ENCODE measurements at places on chromosomes 16 and 17.

DNA sequence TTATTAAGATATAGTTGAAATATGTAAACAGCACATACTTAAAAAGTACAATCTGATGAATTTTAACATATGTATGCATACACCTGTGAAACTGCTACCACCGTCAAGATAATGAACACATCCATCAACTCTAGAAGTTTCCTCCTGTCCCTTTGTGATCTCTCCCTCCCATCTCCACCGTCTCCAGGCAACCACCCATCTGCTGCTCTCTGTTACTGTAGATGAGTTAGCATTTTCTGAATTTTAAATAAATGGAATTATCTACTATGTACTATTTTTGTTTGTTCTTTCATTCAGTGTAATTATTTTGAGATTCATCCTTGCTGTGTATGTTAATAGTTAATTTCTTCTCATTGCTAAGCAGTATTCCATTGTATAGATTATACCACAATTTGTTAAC, 40.2 kb upstream of the SMPD3 start:
- DNase-seq = no peak

DNA sequence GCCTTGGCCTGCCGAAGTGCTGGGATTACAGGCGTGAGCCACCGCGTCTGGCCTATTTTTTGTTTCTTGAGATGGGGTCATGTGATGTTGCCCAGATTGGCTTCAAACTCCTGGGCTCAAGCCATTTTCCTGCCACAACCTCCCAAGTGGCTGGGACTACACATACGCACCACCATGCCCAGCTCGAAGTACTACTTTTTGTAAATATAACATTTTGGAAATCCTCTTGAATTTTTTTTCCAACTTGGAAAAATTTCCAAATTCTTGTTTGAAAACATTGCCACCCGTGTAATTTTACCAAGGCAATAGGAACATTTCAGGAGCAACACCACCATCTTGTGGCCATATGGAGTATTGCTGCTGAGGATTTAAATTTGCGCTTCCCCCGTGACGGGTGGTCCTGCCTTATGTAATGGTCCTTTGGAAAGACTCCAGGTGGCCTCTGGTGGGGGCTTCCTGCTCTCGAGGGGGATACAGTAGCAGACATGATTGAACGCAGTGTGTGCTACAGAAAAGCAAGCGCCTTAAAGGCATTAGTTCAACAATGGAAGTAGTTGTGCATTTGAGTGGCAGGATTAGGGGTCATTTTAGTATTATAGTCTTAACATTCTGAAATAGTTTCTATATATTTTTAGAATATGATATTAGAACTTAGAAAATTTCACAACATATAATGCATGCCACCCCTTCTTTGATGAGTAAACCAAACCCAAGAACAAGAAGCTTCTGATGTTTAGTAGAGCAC, 8.0 kb downstream of the FLYWCH1 start:
- no peak for DNase-seq

DNA sequence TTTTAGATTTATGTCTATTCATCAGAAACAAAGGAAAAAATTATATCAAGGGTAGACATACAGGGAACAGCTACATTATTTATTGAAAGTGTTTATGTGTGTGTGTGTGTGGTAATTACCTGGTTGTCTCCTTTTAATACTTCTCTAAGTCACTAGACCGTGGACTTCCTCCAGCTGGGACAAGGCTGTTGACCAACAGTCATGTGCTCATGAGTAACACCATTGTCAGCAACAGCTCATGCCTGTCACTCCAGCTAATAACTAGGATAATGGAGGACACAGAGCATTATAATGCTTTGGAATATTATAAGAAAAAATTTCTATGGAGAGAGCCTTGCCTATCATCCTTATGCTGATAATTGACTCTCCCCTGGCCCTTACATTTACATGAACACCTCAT, 125.3 kb upstream of the SALL1 start:
- DNase-seq = no peak

GRCh38 chr17:21012736-21013135, 30.1 kb downstream of the USP22 start:
- peak; percentile 60 for DNase-seq

- DNase-seq = no peak
Measured at GRCh38 chr17:59651346-59651745, 31.7 kb downstream of the CLTC start.

- no peak for DNase-seq
Measured at GRCh38 chr17:28613931-28614381, at the start of gene RSKR. Gene RSKR, minus strand, starts transcription at chr17:28614185. Its CDS starts 24 bp downstream, at chr17:28614161.

DNA sequence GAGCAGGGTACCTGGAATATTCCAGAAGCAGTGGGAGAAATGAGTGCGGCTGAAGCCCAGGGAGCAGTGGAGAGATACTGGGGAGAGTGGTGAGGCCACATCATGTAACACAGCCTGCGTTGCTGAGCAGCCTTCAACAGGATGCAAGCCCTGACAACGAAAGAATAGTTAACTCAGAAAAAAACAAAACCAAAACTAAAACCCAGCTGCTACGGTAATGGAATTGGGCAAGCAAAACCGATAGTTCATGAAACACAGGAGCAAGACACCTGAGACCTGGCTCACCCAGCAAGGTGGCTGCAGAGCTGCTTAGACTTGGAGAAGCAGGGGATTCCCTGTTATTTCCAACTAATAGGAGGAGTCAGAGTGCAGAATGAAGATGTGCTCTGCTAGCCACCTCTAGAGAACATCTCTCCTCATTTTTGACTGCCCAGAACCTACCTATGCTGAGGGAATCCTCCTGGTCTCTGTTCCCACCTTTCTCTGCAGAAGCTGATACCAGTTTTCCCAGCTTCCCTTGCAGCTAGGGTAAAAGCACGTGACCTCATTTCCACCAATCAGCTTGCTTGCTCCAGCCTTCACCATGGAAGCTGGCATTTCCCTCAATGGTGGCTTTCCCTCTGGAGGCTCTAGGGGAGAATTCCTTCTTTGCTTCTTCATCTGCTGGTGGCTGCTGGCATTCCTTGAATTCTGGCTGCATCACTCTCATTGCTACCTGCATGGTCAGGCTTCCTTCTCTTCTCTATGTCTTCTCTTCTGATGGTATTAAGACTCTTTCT, 59.4 kb upstream of the XYLT1 start:
- DNase-seq = no peak

DNA sequence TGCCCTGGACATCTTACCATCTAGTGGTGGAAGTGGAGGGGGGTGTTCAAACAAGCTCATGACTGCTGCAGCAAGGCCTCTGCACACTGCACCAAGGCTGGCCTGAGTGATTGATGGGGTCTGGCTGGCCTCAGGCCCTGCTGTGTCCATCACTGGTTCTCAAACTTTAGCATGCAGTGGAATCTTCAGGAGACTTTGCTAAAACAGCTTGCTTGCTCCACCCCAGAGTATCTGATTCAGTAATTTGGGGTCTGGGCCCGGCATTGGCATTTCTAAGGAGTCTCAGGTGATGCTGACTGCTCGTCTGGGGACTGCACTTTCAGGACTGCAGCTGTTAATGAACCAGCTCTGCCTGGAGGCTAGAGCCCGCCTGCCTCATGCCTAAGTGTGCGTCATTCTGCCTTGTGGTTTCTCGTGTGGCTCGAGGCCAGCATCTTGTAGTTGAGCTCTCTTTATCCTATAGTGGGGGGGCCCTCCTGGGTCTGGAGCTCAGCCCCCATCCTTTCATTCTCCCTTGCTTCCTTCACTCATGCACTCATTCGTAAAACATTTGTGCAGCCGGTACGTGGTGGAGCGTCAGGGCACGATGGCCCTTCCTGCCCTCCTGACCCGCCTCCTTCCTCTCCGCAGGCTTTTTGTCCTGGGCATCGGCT, 4.1 kb downstream of the MGAT5B start:
- no peak for DNase-seq

DNA sequence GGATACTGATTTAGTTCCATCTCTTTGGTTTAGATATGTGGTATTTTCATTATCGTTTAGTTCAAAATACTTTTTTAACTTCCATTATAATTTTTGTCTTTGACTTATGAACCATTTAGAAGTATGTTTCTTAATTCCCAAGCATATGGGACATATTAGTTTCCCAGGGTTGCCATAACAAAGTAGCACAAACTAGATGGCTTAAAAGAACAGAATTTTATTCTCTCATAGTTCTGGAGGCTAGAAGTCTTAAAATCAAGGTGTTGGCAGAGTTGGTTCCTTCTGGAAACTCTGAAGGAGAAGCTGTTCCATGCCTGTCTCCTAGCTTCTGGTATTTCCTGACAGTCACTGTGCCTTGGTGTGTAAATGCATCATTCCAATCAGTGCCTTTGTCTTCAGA, 291.5 kb upstream of the AXIN2 start:
- no peak for DNase-seq

DNA sequence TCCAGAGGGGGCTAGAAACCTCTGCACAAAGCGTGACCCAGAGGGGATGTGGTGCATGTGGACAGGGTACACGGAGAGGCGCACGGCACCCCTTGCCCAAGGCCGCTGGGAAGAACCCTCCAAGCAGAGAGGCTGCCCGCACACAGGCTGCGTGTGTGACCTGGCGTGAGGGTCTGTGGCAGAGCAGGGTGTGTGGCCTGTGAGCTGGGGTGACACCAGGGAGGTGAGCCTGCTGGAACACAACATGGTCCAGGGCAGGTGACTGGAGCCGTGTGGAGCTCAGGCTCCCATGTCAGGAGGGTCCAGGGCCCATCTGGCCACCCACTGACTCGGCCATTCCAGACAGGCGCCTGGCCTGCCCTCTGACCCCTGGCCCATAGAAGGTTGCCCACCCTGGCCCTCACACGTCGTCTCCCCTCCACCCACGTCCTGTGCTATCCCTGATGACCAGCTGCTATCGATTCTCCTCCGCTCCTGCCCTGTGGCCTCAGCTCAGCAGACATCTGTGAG, 14.8 kb upstream of the TMEM204 start:
- DNase-seq = no peak

DNA sequence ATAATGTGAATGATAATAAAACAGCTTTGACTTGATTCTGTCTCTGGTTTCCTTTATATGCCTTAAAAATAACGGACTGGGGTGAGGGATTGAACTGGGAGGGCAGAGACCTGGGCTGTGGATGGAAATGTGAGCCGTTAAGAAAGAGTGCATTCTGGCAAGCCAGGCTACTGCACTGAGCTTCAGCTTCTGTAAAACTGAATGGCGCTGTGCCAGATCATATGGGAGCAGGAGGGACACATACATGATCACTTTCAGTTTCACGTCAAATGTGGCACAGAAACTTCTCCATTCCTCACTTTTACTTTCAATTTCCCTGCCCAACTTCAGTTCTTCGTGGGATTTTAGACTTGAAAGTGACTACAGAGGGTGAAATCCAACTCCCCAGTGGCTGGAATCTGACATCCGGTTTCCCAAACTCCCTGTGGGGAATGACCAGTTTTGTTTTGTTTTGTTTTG, 1.1 kb downstream of the MT2A start:
- DNase-seq = peak; percentile 72

DNA sequence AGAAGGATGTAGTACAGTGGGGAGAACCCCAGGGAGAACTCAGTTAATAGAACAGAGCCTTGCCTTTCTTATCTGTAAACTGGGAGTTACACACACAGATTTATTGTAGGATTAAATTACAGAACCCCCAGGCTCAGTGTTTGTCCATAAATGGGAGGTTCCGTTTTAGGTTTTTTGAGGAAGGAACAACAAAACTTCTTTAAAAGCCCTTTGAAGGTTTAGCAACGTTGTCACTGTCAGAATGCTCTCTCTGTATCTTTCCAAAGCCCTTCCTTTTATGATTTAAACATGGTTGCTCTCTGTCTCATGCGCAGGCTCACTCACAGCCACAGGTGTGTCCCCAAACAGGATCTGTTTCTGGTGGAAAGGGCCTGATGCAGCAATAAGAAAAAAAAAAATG, 9.4 kb upstream of the GNA13 start:
- DNase-seq = no peak

DNA sequence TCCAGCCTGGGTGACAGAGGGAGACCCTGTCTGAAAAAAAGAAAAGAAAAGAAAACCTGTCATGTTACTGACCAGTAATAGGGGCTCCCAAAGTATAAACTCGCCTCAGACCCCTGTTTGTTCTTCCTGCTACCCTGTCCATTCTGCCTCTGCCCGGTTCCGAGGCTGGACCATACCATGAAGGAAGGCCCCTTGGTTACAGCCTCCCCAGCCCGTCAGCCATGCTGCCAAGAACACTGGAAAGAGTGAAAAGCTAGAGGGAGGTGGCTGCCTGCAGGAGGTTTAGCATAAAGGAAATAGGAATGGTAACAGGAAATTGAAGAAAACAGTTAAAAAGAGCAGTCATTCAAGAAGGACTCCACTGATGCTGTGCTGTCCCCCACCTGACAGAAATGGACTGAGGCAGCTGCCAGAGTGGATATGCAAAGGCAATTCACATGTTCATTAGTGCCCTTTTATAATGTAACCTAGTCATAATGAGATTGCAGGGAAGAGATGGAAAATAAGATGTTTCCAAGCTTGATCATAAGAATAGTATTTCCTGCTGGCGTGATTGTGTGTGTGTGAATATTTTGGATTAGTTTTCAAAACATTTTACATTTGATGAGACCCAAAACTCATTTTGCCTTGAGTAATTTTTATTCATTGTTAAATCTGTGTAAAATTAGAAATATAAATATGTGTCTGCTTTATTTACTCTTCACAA, 102.6 kb downstream of the GOSR1 start:
- no peak for DNase-seq

DNA sequence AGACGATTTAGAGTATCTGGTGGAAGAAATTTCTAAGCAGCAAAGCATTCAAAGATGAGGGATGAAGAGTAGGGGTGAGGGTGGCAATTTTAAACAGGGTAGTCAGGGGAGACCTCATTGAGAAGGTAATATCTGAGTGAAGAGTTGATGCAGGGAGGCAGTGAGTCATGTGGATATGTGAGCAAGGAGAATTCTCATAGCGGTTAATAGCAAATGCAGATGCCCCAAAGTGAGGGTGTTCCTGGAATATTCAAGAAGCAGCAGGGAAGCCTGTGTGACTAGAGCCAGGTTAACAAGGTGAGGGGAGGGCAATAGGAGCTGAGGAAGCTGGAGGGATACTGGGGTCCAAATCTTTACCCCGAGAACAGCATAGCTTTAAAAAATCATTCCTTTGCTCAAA, 114.3 kb downstream of the SPACA3 start:
- DNase-seq = no peak

DNA sequence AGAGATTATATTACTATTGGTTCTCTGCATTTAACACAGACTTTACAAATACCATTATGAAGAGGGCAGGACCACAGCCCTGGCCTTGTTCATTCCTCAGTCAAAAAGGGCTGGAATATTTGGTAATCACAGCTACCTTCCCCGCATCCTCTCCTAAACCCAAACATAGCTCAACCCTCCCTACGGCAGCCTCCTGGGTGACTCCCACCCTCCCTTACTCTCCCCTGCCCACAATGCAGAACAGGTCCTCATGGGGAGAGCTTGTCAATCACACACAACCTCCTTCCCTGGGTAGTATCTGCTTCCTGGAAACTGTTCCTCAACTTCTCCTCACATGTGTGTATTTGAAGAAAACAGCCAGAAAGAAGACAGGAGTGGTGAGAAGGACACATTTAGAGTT, 224.2 kb downstream of the C16orf78 start:
- no peak for DNase-seq

GRCh38 chr16:80717611-80718010, 86.8 kb downstream of the CDYL2 start:
- DNase-seq = no peak

- no peak for DNase-seq
Measured at GRCh38 chr16:46715769-46716305, 26.4 kb downstream of the ORC6 start.
